Activated gamma-delta T cell (primary cell): ENCODE measurements at places on chromosomes 12 and 14.

- DNase-seq: peak; percentile 21
These were observed 1.1 kb downstream of the SYNE2 start for GRCh38 chr14:63853831-63854293.

GRCh38 chr14:93744876-93745275 is 43.4 kb downstream of the PRIMA1 start:
- DNase-seq: no peak

- DNase-seq: no peak
These were observed 104.2 kb downstream of the RPS6KA5 start for GRCh38 chr14:90956273-90956672.

DNA sequence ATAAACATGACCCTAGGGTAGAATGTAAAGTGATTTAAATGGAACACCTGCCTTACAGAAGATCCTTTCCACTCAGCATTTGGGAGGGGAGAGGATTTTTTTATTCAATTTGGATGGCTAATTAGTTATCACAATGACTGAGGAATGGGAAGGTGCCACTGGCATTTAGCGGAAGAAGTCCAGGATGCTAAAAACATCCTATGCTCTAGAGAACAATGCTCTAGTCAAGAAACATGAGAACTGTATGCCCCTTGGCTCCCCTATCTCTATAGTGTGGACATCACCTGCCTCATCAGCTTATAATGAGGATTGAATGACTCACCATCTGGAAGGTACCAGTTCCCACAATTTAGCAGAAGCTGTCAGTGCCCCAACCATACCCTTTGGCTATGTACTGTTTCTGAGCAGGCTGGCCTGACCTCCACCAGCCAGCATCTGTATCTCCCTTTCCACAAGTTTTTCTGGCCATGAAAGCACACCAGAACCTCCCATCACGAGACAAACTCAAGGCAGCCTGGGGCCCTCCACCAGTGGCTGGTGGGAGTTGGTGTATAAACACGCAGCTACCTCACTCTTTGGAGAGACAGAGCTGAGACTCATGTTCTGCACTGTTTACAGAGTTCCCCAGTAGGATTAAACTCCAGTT is 109.7 kb upstream of the VASH1 start:
- no peak for DNase-seq
